ENCODE measurements at places on chromosomes 3 and 15. TPM values are rescaled to one million over a fixed set of nuclear protein-coding genes. Genes with fewer than 3 reads are reported as not detected.
A peak's percentile ranks its signal among the peaks of the same experiment; 100 is the strongest.

DNA sequence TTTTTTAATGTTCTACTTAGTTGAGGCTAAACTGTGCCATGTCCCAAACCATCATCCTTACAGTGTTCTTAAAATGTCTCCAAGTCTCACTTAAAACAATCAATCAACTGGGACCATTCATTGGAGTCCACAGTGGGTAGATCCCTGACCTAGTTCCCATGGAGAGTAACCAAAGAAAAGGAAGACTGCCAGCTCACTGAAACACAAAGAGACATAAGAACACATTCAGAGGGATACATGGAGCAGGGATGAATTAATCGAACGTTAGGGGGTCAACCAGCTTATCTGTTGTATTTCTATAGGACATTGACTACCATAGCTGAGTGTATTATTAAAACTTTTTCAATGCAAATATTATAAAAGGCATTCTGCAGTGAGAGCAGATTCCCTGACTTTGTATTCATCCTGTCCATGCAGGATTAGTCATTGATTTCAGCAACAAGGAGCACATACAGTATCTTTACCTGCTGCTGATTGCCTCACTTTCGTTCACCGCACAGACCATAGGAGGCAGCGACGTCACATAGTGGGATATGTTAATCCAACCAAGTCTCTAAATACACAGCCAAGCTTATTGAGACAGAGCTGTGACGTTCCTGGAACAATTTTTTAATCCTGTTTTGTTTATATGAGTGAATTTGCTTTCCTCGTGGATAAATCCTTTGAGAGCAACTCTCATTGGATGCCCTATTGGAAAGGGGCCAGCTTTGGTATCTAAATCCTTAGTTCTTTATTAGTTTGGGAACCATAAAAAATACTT is 364.9 kb upstream of the RBMS3 start:
- H3K27me3 ChIP-seq: no peaks in the 10 kb centered on the region
- no peaks in the 10 kb centered on the region for H3K36me3 ChIP-seq
- no peak overlapping the region for H3K27ac ChIP-seq
- DNase-seq: no peak

DNA sequence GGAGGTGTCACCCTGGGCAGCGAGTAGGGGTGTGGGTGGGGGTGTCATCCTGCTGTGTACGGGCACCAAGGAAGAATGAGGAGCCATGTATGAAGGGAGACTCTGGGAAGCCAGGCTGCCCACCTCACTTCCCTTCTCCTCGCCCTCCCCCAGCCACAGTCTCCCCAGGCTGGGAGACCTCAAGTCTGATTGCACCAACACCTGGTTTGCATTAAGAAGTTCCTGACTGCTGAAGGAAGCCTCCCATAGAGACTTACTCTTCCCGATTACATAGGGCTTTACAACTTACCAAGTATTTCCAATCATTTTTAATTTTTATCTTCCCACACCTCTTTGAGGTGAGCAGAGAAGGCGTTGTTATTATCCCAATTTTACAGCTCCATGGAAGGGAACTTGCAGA is 29.5 kb upstream of the SMAD3 start:
- no peaks in the 10 kb centered on the region for H3K36me3 ChIP-seq
- H3K4me3 ChIP-seq: no peak overlapping the region
- peaks cover 33% of the 10 kb centered on the region for H3K4me1 ChIP-seq
- no peak for DNase-seq
- peaks cover 20% of the 10 kb centered on the region for H3K27me3 ChIP-seq
- no peak overlapping the region for H3K27ac ChIP-seq

DNA sequence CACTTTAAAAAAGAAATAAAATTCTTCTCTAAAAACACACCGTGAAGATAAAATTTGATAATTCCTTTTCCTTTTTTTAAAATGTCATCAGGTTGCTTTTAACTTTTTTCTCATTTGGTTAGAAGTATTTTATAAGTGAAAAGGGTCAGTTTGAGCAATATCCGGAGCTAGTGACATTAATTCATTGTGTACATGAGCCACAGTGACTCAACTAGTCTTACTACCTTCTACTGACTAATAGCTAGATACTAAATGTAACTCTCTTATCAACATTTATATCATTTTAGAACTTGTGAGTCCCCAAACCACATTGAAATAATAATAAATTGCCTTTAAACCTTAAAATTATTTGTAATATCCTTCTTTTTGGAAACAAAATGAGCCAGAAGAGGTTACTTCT is 101.2 kb upstream of the ZBTB20 start:
- no peaks in the 10 kb centered on the region for H3K36me3 ChIP-seq
- H3K4me3 ChIP-seq: no peak overlapping the region

DNA sequence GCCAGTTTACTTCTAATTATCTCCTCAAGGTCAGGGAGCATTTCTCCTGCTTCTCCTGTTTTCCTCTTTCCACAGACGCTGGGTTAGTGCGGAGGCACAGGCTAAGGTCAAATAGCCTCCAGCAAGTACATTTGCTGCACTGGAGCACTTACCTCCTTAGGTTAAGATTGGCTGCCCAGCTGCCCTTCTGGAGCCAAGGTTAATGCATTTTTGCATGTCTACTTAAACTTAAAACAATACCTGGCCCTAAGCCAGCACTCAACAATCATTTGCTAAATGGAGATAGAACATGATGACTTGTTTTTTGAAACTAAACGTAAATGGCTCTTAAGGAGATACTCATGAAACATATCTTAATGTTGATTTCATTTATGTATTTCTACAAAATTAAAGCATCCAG is 83.5 kb downstream of the SSR3 start:
- DNase-seq: no peak
- H3K27me3 ChIP-seq: no peaks in the 10 kb centered on the region
- H3K4me1 ChIP-seq: no peaks in the 10 kb centered on the region
- no peak overlapping the region for H3K4me3 ChIP-seq
- H3K36me3 ChIP-seq: no peaks in the 10 kb centered on the region
- no peak overlapping the region for H3K27ac ChIP-seq

GRCh38 chr3:16329036-16329825 is 64.2 kb downstream of the OXNAD1 start:
- DNase-seq: no peak
- no peaks in the 10 kb centered on the region for H3K27me3 ChIP-seq
- no peaks in the 10 kb centered on the region for H3K4me1 ChIP-seq
- no peak overlapping the region for H3K27ac ChIP-seq

- no peak overlapping the region for H3K27ac ChIP-seq
- DNase-seq: no peak
These were observed 33.4 kb downstream of the SH3BP5 start for GRCh38 chr3:15299036-15299435.

DNA sequence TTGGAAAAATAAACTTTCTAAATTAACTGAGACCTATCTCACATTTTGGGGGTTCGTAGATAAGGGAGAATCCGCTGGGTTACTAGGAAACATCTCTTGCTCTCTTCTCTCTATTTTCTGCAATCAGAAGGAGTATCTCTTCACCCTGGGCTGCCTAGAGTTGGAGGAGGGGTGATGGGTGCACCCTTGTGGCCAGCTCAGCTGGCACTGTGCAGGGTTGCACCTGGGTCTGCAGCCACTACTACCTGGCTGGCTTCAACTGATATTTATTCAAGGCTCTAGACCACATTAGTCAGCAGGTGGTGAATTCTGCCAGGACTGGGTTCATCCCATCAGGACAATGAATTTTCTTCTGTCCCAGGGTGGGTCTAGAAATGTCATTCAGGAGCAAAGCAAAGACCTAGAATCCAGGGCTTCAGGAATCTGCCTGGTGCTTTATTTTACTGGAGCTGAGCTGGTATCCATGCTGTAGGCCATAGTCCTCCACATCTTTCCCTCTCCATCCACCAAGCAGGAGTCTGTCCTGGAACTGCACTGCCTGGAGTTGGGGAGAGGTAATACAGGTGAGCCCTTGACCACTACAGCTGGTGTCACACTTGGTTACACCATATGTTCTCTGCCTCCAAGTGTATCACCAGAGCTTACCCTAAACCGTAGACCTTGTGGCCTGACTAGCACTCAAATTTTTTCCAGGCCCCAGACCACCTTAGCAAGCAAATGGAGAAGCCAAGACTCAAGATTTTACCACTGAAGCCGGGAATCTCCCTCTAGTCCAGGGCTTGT is 14.0 kb downstream of the OR5K4 start:
- H3K4me3 ChIP-seq: no peak overlapping the region
- no peak overlapping the region for H3K27ac ChIP-seq
- H3K36me3 ChIP-seq: no peaks in the 10 kb centered on the region
- H3K4me1 ChIP-seq: no peaks in the 10 kb centered on the region
- no peaks in the 10 kb centered on the region for H3K27me3 ChIP-seq

GRCh38 chr3:11168881-11169805 is 14.8 kb downstream of the HRH1 start:
- H3K36me3 ChIP-seq: no peaks in the 10 kb centered on the region
- H3K27ac ChIP-seq: no peak overlapping the region
- peaks cover 11% of the 10 kb centered on the region for H3K4me1 ChIP-seq
- no peak overlapping the region for H3K4me3 ChIP-seq
- H3K27me3 ChIP-seq: no peaks in the 10 kb centered on the region
- DNase-seq: no peak

DNA sequence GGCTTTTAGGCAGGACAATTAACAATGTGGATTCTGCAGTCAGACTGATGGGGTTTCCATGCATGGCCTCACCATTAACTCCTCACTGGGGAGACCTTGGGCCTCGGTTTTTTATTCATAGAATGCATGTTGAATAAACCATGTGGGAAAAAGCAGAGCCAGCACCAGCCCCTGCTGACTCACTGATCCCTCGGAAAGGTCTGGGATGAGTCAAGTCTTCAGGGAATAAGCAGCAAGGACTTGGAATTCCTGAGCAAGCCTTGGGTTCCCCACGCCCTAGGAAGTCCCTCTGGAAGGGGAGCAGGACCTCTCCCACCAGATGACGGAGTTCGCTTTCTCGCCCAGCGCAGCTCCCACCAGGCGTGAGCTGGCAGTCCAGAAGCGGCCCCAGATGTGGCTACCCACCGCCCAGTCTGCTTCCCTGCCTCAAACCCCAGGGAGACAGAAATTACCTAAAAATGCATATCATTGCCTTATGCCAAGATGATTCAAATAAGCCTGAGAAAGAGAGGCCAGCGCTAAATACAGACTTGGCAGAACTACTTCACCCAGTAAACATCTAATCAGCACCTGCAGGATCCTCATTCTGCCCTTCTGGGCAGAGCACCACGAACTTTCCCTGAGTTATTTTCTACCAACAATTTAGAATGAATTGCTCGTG is 45.4 kb downstream of the BTD start:
- H3K27me3 ChIP-seq: peaks cover 6% of the 10 kb centered on the region
- no peak overlapping the region for H3K4me3 ChIP-seq
- no peak overlapping the region for H3K27ac ChIP-seq
- peaks cover 15% of the 10 kb centered on the region for H3K4me1 ChIP-seq
- DNase-seq: no peak

- H3K27ac ChIP-seq: no peak overlapping the region
- no peak overlapping the region for H3K4me3 ChIP-seq
- H3K36me3 ChIP-seq: no peaks in the 10 kb centered on the region
- DNase-seq: peak; percentile 59
- peaks cover 13% of the 10 kb centered on the region for H3K4me1 ChIP-seq
These were observed 107.0 kb downstream of the TCF12 start for GRCh38 chr15:57025264-57025926.

GRCh38 chr3:134899786-134900185 is 104.7 kb downstream of the EPHB1 start:
- H3K36me3 ChIP-seq: no peaks in the 10 kb centered on the region
- no peaks in the 10 kb centered on the region for H3K4me1 ChIP-seq

DNA sequence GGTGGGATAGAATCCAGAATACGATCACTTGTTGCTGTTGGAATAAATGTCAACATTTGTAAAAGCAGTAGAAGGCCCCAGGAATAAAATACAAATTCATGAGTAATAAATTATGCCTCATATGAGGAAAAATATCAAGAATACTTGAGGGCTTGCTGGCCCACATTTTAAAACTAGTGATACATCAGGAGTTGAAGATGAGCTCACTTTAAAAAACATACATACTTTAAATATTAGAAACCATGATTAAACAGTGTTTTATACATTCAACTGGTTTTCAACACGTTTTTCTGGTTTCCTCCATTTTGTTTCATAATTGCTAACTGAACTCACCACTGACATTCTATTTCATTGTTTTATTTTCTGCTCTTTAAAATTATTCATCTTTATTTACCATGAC is 141.4 kb downstream of the TFG start:
- H3K36me3 ChIP-seq: no peaks in the 10 kb centered on the region
- H3K4me1 ChIP-seq: no peaks in the 10 kb centered on the region

DNA sequence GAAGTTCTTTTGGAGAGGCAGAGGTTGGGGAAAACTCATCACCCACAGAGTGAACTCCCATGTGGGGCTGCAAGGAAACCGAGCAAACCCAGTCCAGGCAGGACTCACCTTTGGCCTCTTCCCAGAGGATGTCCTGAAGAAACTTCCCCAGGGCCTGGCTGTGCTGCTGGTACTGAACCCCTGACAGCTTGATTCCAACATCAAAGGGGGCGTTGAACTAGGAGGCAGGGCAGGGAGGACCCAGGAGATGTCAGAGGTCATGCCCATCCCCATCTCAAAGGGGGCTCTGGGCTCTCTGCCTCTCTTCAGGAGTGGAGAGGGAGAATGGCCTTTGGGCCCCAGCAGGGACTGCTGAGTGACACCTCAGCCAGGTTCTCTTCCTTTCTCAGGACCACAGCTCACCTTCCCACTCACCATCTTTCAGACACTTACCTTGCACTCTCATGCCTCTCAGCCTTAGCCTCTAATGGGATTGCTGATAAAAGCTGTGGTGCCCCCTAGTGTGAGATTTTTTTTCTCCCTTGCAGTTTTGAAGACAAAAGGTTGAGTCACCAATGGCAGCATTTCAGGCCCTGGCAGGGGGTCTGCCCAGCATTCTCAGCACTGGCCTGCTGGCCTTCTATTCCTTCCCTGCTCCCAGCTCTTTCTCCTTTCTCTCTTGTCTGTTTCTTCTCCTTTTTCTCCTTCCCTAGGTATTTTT is 6.0 kb downstream of the GHRL start:
- H3K4me3 ChIP-seq: no peak overlapping the region
- no peaks in the 10 kb centered on the region for H3K27me3 ChIP-seq
- H3K27ac ChIP-seq: no peak overlapping the region
- H3K36me3 ChIP-seq: peaks cover 44% of the 10 kb centered on the region
- peaks cover 11% of the 10 kb centered on the region for H3K4me1 ChIP-seq

GRCh38 chr15:37246065-37246464 is 145.7 kb upstream of the MEIS2 start:
- no peaks in the 10 kb centered on the region for H3K4me1 ChIP-seq
- DNase-seq: no peak
- H3K27me3 ChIP-seq: no peaks in the 10 kb centered on the region
- no peak overlapping the region for H3K27ac ChIP-seq
- H3K36me3 ChIP-seq: no peaks in the 10 kb centered on the region
- H3K4me3 ChIP-seq: no peak overlapping the region

DNA sequence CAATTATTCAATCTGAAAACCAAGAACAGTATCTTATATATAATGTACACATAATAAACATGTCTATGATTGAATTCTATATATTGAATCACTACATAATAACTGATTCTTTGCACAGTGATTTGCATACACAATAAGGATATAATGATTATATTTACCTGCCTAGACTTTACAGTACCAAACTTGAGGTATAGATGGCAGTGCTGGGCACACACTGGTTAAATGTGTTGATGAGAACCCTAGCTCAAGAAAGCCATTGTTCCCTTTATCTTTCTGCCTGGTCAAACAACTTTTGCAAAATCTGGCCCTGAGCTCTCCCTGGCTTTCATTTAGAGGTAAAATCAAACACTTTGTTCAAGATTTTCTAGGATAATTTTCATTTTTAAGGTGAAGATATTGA is 697.7 kb downstream of the TUSC7 start:
- H3K36me3 ChIP-seq: no peaks in the 10 kb centered on the region
- no peak overlapping the region for H3K4me3 ChIP-seq
- peaks cover 19% of the 10 kb centered on the region for H3K4me1 ChIP-seq
- DNase-seq: no peak
- H3K27me3 ChIP-seq: no peaks in the 10 kb centered on the region

Gene KBTBD13
- polyA plus RNA-seq: not detected

Gene SNTN
- polyA plus RNA-seq: not detected

Gene HHLA2
- polyA plus RNA-seq: 0.13 TPM

Gene ISL2
- polyA plus RNA-seq: 0.40 TPM

Gene CELF6
- polyA plus RNA-seq: not detected

Gene XCR1
- polyA plus RNA-seq: 0.05 TPM

Gene CRABP1
- not detected for polyA plus RNA-seq

Gene SPATA12
- polyA plus RNA-seq: 0.10 TPM

Gene ACTC1
- polyA plus RNA-seq: not detected
